Stimulated activated CD4-positive, alpha-beta T cell treated with anti-CD3 and anti-CD28 coated beads, TNF-alpha, amount 100 ng/mL, for 24 hours (primary cell): ENCODE measurements at places on chromosomes 5 and 9.

DNA sequence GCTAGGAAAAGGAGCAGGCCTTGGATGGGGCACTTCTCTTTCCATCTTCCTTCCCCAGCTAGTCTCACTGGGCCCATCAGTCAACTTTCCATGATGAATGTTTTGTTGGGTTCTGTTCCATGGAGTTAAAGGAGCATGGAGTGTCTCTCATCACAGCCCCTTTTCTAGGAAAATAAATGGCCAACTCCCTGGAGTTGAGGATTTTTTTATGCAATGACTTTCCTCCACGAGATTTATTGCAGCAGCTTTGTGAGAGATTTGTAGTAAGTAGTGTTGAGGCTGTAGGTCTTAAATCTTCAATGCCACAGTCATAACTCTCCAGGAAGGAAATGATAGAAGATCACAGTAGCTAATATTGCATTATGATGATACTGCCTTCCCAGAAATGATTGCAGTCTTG is 45.6 kb upstream of the SLC44A1 start:
- no peak for DNase-seq

- no peak for DNase-seq
Measured at GRCh38 chr9:108544866-108545265, 310.9 kb downstream of the ACTL7B start.

- no peak for DNase-seq
Measured at GRCh38 chr5:160075073-160075472, 44.2 kb downstream of the PWWP2A start.

DNA sequence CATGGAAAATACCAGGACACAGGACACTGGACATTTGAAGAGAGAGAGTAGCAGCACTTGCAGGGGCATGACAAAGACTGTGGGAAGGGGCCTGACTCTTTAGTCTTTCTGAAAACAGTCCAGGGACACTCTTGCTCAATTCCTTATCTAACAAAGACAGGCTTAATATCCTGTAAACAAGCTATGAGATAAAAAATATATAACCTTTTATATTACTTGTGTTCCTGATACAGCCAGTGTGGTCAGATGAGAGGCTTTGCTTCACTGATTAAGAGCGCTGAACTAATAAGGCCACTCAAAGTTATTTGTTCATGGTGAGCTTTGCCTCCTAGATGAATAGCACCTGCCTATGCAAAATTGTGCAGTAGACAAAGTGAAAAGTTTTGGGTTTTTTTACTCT is 518.7 kb downstream of the LRRC70 start:
- no peak for DNase-seq

DNA sequence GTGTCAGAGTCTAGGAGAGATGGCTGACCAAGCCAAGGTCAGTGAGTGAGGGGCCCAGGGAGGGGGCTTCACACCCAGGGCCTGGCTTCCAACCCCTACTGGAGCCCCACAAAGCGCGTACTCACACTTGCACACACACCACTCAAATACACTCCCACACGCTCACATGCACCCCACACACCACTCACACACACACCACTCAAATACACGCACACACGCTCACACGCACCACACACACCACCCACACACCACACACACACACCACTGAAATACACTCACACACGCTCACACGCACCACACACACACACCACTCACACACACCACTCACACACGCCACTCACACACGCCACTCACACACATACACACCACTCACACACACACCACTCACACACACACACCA is 5.7 kb upstream of the ASB6 start:
- no peak for DNase-seq

DNA sequence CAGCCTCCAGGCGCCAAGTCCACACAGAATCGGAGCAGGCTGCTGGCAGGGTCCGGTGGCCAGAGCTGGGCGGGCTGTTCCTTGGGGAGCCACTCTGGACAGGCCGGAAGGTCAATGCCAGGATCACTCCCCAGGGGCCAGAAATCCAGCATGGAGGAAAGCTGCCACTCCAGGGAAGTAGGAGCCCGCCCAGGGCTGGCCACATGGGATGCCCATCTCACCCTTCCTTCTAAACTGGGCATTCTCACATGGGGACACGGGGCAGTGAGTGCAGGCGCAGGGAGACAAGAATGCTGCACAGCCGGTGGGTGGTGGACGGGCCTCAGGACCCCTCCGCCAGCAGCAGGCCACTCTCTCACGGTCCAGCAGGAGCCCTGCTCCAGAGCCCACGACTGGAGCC is 58.2 kb downstream of the ADAMTS2 start:
- DNase-seq = no peak

DNA sequence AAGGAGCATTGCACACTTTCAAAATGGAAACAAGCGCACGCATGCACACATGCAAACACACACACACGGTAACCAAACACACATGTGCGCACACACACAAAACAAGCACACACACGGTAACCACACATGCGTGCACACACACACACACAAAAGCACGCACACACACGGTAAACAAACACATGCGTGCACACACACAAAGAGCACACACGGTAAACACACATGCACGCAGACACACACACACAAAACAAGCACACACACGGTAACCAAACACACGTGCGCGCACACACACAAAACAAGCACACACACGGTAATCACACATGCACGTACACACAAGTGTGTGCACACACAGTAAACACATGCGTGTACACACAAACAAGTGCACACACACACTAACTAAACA is 19.3 kb upstream of the SLC6A3 start:
- no peak for DNase-seq

DNA sequence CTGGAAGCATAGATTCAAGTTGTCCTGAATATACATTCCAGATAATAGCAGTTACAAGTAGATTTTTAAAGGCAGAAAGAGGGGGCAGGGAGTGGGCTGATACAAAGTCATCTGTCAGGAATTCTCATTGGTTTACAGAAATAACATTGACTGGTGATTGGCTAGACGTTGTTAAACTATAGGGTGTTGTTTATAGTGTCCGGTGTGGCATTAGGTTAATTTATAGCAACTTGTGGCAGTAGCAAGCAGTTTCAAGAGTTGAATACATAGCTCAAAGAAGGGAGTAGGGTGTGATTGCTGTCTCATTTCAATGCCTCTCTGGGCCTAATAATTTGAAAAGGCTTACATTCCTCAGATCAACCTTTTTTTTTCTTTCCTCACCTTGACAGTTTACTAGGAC is 10.7 kb upstream of the POC5 start:
- no peak for DNase-seq

DNA sequence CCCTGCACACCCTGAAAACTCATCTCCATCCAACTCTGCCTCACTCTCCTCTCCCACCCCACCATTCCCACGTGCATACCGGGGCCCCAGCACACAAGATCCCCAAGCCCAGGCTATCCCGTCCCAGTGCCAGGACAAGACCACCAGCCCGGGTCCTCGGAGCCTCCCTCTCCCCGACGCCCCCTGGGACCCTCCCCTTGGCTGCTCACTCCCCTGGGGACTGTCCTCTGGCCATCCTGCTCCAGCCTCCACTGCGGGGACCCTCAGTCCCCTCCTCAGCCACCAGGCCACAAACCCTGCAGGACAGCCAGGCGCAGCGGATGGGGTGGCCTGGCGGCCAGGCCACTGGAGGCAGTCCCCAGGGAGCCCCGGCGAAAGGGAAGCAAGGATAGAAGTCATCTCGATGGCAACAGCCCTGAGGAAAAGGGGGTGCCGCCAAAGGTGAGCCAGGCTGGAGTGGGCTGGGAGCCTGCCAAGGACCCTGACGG is 62.8 kb downstream of the C9orf50 start:
- DNase-seq = no peak

GRCh38 chr5:133284306-133284705 is 232.5 kb downstream of the HSPA4 start:
- no peak for DNase-seq

- peak; percentile 20 for DNase-seq
Measured at GRCh38 chr9:114339130-114339908, 9.7 kb downstream of the ORM2 start.

- DNase-seq = no peak
Measured at GRCh38 chr9:9257999-9258498, 1354.8 kb downstream of the PTPRD start.

- no peak for DNase-seq
Measured at GRCh38 chr9:134557331-134557730, 84.3 kb upstream of the COL5A1 start.

DNA sequence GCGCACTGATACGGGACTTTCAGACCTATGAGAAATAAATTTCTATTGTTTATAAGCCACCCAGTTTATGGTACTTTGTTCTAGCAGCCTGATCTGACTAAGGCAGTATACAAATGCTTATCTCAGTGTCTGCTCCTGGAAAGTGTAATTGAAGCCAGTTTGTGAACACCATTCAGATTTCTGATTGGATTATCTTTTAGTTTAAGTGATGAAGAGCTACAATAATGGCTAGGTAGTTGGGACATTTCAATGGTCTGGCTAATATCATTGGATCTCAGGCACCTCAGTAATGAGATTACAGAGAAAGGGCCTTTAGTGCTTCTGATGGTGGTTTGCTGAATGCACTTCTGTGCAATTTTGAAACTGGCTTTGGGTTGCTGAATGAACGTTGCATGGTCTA is 133.5 kb downstream of the PSAT1 start:
- DNase-seq = no peak

- no peak for DNase-seq
Measured at GRCh38 chr9:8651070-8651845, 851.7 kb upstream of the DMAC1 start.

- no peak for DNase-seq
Measured at GRCh38 chr5:43421450-43422133, 9.4 kb upstream of the CCL28 start.

DNA sequence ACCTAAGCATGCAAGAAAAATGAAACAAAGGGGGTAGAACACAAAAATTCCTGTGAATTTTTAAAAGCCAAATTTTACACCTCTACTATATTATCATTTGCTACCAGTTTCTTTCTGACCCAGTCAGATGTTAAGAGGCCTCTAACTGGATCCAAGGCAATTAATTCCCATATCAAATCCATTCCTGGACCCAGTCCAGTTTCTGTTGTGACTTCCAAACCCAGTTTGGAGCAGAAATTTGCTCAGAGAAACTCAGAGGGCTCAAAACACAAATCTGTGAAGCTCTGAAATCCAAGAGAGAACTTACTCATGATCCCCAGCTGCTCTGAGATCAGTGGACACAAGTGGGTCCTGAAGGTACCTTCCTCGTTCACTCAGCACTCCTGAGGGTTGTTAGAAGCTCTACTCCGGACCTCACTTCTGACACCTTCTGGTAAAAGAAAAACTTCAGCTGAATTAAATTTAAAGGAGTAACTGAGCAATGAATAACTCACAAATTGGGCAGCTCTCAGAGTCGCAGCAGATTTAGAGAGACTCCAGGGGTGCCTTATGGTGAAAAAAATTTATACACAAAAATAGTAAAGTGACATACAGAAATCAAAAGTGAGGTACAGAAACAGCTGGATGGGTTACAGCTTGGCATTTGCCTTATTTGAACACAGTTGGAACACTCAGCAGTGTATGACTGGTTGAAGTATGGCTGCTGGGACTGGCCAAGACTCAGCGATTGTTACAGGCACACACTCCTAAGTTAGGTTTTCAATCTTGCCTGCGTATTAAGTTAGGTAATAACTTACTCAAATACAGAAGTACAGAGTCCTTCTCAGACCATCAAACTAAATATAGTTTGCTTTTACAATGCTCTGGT is 32.4 kb downstream of the INSL4 start:
- DNase-seq = no peak

DNA sequence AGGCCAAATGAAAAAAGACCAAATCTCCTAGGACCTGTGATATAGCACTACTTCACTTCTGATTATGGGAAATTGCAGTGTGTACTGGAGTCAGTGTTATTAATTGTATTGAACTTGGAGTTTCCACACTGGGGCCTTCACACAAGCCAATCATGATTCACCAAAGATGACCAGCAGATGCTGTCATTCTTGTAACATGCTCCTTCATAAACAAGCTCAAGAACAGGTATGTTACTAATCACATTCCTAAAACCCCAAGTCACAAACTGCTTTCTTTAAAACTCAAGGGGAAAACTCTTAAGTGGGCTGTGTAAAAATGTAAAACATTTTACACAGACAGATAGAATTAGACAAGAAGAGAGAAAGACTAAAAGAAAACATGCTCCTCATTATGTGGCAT is 5.6 kb downstream of the KLHL3 start:
- DNase-seq = no peak

DNA sequence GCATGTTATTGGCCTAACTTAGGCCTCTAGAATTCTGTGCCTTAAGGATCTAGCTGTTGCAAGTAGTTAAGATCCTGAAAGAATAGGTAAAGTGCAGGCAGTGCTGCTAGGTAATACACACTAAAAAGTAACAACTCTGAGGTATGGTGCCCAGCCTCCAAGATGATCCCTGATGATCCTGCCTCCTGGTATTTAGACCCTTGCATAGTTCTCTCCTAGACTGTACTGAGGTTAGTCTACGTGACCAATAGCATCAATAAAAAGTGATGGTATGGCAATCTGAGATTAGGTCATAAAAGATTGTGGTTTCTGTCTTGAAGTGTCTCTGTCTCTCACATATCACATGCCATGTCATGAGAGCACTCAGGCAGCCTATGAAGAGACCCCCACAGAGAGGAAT is 9.2 kb downstream of the TSTD2 start:
- no peak for DNase-seq

DNA sequence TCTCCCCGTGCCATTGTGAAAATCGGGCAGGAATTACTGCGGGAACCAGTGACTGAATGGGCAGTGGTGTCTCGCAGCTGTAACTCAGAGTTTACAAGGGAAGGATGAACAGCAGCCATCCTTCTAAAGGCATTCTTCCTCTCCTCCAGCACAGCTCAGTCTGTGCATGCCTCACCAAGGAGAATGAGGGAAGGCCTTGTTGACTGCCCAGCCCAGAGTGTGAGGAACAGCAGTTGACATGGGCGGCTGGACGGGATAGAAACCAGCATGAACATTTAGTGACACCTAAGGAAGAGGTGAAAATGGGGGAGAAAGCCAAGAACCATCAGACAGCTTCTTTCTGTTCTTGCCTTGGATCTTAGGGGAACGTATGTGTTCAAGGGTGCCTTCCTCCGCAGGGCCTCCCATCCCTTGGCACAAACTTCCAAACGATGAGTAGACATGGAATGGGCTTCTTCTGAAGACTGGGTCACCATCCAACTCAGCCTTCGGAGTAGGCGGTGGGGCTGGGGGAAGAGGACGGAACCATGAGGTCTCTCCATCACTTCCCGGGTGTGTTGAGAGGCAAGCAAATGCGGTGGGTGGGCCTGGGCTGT is 887 bp upstream of the PDE8B start:
- no peak for DNase-seq

DNA sequence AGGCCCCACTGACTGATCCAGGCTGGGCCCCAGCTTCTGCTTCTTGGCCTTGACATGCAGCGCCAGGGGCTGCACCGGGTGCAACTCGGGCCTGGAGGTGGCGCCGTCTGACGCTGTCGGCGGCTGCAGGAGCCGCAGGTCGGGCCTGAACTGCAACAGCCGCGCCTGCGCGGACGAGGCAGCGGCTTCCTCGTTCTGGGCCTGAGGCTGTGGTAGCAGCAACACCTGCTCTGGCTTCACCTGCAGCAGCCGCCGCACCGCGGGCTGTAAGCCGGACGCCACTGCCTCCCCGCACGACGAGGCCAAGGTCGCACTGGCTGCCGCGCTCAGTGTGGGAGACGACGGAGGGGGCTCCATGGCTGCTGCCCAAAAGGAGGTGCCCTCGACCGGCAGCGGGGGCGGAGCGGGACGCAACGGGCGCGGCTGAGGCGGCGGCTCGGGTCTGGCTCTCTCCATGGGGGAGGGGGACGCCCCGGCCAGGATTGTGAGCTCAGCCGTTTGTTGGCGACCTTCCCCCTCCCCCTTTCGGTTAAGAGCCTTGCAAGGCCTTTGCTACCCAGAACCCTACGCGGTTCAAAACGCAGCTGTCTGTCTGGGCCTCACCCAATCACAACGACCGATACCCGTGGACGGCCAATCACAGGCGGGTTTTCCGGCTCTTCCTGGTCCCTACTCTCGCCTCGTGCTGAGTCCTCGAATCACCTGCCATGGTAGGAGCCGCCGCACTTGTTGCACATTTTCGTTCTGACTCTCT is 438 bp downstream of the SOX30 start:
- DNase-seq = peak; percentile 60
